ENCODE measurements at places on chromosomes 6 and 20. TPM values are rescaled to one million over a fixed set of nuclear protein-coding genes. Genes with fewer than 3 reads are reported as not detected.
A peak's percentile ranks its signal among the peaks of the same experiment; 100 is the strongest.

ABHD16B gene
- not detected for total RNA-seq

VWA7 gene
- total RNA-seq: 3.0 TPM

ADIG gene
- total RNA-seq: not detected

SLCO4A1 gene
- 67.3 TPM for total RNA-seq

GHRH gene
- not detected for total RNA-seq

C6orf47 gene
- 16.8 TPM for total RNA-seq

ULBP3 gene
- 0.57 TPM for total RNA-seq

SRSF12 gene
- 0.05 TPM for total RNA-seq

MCCD1 gene
- total RNA-seq: not detected

UBD gene
- 0.62 TPM for total RNA-seq

OR2B6 gene
- total RNA-seq: not detected

PHACTR1 gene
- total RNA-seq: 0.26 TPM

GSTA2 gene
- total RNA-seq: not detected

ESR1 gene
- total RNA-seq: 0.38 TPM

SOBP gene
- total RNA-seq: 0.09 TPM

ANGPT4 gene
- not detected for total RNA-seq

SDCBP2 gene
- 3.0 TPM for total RNA-seq

GRCh38 chr20:3786126-3786484 is 435 bp downstream of the CENPB start:
- DNase-seq: peak; percentile 83

DNA sequence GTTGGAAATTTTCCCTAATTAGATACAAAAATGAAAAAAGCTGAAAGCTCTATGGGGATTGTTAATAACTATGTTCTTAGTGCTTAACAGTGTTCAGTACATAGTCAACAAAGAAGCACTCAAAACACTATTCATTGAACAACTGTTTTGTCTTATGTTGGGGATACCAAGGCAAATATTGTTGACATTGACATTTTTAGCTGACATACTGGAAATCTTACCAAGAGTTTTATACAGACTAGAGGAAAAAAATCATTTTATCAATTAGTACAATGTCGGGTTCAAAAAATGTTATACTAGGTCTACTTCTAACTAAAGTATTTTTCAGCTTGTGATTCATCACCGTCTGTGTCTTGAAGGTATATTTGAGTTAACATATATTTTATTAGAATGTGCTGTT is 40.2 kb downstream of the KLHL31 start:
- no peak for DNase-seq

DNA sequence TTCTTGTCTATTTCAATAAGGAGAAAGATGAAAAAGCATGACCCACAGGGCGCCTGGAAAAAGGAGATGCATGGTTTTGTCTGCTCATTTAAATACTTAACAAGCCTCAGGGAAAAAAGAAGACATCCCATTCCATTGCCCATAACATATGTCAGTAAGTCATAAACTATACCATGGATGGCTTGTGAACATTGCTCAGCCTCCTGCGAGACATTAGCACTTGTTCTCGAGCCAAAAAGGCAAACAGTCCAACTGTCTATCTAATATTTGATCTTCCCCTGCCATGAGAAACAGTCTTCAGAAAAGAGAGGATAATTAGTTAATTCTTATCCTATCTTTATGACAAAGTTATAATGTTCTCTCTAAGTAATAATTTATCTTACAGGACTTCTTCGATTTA is 527.4 kb downstream of the HACE1 start:
- no peak for DNase-seq

DNA sequence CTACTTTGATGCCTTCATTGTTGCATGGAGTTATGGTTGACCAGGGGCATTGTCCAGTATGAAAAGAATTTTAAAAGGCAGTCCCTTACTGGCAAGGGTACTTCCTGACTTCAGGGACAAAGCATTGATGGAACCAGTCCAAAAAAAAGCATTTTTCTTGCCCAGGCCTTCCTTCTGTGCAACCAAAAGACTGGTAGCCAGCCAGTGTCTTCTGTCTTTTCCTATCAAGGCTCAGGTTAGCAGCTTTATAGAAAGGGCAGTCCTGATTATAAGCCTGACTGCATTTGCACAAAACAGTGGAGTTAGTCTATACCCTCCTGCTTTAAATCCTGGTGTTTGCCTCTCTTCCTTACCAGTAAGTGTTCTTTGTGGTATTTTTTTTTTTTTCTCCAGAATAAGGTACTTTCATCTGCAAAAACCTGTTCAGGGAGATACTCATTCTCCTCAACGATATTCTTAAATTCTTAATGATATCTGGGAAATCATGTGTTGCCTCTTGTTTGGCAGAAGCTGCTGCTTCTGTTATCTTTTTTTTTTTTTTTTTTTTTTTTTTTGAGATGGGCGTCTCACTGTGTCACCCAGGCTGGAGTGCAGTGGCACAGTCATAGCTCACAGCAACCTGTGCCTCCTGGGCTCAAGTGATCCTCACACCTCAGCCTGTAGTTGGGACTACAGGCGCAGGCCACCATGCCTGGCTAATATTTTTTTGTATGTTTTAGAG is 33.9 kb downstream of the SCAF8 start:
- no peak for DNase-seq

DNA sequence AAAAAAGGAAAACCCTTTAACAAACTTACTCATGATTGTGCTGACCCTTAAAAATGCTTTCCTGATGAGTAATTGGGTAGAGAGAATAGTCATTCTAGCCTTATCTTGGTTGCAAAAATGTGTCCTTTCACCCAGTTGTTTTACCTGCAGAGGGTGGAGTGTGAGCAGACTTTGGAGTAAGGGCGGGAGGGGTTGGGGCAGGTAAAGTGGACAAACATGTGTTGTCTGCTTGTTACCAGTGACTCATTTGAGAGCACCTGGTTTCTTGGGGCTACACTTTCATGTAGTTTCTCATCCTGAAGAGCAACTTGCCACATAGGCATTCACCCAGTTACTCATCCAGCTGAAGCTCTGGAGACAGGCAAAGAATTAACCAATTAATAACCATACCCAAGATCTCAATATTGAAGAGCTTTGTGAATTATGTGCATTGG is 121.1 kb downstream of the TNFRSF21 start:
- no peak for DNase-seq

- no peak for DNase-seq
Observed at GRCh38 chr6:109686566-109687265, 4.3 kb downstream of the AK9 start.

DNA sequence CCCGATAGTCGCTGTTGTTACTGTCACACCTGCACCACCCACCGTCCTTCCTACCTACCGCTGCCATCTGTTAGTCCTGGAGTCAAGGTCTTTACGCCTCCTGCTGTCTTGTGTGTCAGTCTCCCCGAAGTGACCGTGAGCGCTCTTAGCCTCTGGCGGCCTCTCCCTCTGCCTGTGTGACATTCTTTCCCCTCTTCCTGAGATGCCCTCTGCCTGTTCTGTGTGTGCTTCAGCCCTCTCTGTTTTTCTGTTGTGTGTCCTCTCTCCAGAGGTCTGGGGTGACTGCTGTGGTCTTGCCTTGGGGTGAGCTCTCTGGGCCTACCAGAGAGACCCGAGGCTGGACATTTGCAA is 54.9 kb downstream of the TCP11 start:
- DNase-seq: no peak

DNA sequence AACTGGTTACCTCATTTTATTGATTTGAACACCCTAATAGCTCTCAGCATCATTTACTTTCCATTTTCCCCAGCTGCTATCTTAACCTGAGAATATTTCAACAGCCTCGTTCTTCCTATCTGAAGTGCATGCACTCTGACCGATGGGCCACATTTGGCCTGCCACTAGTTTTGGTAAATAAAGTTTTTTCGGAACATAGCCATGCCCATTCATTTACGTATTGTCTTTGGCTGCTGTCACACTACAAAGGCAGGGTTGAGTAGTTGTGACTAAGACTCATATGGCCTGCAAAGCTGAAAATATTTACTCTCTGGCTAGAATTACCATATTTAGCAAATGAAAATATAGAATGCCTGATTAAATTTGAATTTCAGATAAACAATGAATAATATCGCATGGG is 10.8 kb downstream of the ADGRF4 start:
- no peak for DNase-seq

- DNase-seq: no peak
Observed at GRCh38 chr20:57076152-57076652, 190.2 kb downstream of the BMP7 start.

GRCh38 chr6:49607391-49607982 is 29.2 kb downstream of the RHAG start:
- DNase-seq: no peak

GRCh38 chr6:41371461-41371991 is 36.1 kb downstream of the NCR2 start:
- peak; percentile 68 for DNase-seq

GRCh38 chr20:3815703-3816315 is 4.5 kb upstream of the AP5S1 start:
- peak; percentile 80 for DNase-seq
